ENCODE measurements at places on chromosomes 3 and 15.

DNA sequence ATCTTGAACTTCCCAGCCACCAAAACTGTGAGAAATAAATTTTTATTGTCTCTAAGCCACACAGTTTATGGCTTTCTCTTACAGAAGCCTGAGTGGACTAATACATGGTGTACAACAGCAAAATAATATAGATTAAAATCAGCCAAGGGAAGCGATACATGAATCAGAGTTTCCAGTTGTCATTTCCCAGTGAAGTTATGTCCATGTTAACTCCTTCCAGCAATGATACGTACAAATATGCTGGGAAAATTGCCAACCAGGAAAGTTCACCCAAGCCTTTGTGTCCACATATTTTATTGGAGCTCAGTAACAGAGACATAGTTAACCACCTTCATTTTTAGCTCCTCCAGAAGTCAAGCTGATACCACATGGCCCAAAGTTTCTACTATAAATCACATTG, 280.9 kb upstream of the KCNMB2 start:
- DNase-seq: no peak

DNA sequence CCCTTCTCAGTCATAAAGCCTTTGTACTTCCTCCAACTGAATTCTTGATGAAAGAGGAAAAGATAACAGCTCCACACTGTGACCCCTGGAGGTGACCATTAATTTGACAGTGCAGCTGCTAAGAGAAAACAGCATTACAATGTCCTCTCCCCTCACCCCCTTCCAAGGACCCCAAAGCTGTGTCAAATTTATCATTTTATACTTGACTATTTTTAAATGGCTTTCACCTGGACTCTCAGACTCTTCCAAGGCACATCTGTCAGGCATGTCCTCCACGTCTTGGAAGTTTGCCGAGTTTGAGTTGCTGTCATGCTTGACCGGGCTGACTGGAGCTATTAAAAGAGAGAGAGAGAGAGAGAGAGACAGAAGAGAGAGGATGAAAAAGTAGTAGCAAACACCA, 236.5 kb downstream of the WDR72 start:
- peak; percentile 30 for DNase-seq

- DNase-seq: peak; percentile 19
These were observed 58.3 kb downstream of the LRIG1 start for GRCh38 chr3:66442254-66443117.

DNA sequence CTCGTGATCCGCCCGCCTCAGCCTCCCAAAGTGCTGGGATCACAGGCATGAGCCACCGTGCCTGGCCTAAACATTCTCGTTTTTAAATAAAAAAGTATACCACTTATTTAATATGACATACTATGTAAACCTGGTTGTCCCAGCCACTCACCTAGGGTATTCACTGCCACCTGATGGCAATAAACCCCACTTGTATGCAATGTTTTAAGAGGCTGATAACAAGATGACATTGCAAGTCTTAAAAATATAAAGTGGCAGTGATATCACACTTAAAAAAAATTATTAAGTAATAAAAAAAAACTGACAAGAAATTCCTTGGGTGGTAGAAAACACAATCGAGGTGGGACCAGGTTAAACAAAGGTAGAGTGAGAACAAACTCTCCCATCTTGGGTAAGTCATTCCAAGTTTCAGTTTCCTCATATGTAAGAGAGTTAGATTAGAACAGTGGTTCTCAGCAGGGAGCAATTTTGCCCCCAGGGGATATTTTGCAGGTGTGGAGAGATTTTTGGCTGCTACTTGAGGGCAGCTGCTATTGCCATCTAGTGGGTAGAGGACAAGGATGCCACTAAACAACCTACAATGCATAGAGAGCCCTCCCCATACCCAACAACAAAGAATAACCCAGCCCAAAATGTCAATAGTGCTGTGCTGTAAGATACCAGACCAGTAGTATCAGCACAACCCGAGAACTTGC, 14.5 kb downstream of the ARF4 start:
- no peak for DNase-seq

GRCh38 chr3:131348911-131349310, 32.7 kb upstream of the NUDT16 start:
- no peak for DNase-seq

DNA sequence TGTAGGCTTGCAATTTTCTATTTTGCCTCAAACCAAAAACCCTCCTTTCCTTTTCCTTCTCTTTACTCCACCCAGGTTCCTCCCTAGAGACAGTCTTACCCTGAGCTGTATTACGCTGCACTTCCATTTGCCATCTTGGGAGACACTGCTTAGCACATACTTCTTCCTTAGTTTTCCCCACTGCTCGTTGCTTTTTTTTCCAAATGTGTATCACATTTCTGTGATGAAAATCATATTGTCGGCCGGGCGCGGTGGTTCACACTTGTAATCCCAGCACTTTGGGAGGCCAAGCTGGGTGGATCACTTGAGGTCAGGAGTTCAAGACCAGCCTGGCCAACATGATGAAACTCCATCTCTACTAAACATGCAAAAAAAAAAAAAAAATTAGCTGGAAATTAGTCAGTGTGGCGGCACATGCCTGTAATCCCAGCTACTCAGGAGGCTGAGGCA, 29.5 kb downstream of the POPDC2 start:
- DNase-seq: no peak

DNA sequence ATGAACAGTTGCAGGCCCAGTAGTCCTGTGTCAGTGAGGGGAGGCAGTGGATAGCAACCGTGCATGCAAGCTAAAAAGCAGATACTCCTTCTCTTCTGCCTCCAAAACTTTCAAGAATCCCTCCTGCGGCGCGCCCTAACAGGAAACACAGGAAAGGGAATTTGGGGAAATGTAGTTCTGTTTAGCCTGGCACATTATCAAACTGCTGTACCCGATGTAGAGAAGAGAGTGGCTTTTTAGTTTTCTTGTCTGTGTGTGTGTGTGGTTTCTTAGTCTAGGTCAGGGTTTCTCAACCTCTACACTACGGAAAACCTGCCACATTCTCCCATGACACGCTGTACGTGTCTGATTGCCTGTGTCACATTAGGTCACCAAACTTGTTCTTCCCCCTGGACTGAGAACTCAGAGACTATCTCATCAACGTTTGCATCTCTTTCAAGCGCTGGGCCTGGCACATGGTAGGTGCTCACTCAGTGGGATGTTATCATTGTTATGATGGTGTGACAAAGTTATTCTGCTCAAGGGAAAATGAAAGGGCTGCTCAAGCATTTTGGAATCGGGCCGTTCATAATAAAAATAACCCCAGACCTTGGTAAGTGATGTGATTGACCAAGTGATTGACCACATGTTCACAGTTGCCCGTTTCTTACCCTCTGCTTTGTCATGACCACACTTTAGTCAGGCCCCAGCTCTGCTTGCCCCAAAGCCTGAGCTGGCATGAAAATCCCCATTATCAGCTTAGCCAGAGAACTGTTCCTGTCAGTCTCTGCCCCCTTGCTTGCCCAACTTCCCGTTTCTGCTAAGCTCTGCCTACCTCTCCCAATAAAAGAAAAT, 33.2 kb downstream of the TM4SF4 start:
- DNase-seq: no peak

GRCh38 chr3:17905996-17906395, 163.6 kb upstream of the TBC1D5 start:
- DNase-seq: no peak

DNA sequence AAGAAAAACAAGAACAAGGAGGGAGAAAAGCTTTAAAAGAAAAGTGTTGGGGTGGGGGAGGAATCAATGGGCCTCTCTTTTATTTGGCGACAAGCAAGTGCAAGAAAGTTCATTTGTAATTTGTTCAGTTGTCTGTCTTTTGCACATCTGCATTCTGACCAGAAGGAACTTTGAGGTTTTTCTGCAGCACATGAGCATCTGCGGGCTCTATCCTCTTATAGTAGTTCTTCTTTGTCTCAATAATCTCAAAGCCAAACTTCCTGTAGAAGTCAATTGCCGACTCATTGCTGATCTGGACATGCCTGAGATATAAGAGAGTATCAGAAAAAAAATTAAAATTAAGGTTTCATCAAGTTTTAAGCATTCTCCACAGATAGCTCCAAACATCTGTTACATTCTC, 24.4 kb downstream of the NAA50 start:
- DNase-seq: no peak

GRCh38 chr3:132256989-132257388, 60.2 kb upstream of the ACP3 start:
- DNase-seq: peak; percentile 29

GRCh38 chr3:126523745-126524428, at the start of gene CHST13:
CHST13 (plus strand) TSS chr3:126524155; CDS start chr3:126524333, 178 bp downstream.
- peak; percentile 80 for DNase-seq

DNA sequence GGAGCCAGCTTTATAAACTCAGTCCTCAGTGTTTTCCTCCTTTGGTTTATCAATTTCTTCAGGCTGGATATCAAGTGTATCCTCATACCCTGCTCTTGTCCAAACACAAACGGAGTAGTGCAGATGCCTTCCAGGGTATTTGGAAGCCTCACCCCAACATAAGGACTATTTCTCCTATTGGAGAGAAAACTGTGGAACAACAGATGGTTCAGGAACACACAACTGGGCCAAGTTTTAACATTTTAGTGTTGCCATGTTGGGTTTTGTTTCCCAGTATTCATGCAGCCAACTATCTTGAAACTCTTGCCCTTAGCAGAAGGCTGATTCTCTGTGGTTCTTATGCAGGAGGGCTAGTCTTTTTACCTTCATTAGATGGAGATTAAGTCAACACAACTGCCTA, 398.1 kb downstream of the GABRB3 start:
- no peak for DNase-seq

DNA sequence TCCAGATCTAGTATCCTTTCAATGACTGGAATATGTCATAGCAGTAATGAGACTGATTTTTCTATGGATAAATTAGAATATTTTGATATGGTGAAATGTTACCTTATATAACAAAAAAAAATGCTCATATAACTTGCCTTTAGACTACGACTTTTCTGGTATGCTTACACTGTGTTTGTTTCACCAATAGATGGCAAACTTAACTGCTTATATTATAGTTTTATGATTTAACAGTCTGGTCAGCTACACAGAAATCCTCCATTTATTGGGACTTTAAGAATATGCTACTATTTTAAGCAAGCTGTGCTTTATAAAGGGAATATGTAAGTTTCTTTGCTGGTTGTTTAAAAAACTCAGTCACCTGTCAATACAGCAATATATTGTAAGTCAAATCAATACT, 205.6 kb downstream of the VGLL3 start:
- DNase-seq: no peak

- DNase-seq: no peak
These were observed 38.0 kb upstream of the TIMP4 start for GRCh38 chr3:12196684-12197083.

DNA sequence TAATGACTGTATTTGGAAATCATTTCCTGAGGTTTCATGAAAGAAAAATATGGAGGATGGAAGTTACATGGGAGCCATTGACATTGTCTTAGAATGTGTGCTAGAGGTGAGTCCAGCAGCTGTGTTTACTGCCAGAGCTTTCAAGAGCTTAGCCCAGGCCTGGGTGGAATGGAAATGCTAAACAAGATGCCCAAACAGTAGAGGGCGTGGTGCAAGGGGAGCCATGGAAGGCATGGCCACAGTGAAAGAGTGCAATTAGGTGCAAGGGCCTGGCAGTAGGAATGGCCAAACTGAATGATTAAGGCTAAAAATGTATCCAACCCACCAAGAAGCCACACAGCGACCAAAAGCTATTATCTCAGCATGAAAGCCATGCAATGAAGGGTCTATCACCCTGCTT, 257.7 kb upstream of the NR2F2 start:
- no peak for DNase-seq

DNA sequence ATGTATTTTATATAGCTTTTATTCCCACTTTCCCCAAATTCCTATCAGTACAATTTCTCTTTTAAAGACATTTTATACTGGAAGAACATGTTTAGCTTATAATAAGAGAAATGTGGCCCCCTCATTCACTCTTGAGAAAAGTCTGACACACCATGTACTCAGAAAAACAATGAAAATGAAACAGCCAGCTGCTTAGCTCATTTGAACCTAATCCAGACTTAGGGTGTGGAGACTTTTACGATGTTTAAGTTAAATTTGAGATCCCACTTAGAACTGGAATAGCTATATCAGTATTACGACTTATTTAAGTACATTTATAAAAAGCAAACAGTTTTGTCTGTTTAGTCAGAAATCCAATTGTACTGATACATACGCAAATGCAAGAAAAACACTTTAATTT, 252.3 kb upstream of the ARRDC4 start:
- DNase-seq: no peak

DNA sequence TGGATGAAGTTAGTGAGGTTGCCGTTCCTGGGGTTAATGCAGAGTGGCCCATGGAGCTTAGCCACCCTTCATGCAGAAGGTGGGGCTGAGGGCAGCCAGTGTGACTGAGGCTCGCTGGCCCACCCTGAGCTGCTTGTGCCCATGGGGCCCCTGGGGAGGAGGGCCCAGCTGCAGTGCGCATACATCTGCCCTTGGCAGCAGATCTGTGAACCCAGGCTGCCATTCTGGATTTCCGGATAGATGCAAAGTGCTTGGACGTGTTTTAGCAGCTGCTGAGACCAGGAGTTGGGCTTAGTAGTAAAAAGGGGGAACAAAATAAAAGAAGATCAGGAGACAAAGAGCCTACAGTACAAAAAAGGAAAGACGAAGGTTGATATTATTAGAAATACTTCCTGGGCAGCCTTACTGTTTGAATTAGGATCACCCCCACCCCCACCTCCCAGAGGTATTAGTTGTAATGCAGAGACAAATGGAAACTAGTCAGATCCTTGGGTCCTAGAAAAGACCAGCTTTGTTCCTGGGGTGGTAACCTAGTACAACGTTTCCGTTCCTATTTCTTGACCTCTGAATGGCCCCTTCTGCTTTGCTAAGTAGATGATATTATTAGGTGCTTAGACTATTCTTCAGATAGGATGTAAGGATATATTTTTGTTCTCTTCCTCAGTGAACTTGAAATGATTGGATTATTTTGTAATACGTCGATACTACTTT, 70.2 kb downstream of the IGF1R start:
- DNase-seq: no peak

- no peak for DNase-seq
These were observed 188.1 kb upstream of the CHRM5 start for GRCh38 chr15:33780011-33780768.

DNA sequence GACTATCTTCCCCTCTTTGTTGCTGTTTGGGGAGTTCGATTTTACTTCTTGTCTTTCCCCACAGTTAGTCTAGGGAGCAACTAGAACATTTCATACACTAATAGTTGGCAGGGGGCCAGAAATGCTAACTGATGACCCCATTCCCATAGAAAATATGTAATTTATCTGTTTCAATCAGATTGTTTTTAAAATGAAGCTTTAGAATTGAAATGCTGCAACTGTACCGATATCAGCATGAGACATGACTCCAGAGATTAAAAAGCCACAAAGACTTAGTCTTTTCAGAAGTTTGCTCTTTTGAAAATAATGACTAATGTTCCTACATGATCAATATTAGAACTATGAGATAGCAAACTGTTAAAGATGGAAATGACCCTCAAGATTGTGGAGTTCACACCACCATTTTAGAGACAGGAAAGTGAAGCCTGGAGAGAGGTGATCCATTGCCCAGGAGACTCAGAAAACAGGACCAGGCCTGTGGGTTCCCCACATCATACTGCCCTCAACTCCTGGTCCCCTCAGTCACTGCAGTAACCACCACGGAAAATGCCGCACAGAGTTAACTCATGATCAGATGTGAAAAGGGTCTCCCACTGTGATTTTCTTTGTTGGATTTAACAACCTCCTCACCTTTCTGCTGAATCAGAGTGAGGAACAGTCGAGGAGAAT, 130.3 kb downstream of the CHDH start:
- no peak for DNase-seq

GRCh38 chr3:170976190-170976519, 50.4 kb downstream of the SLC2A2 start:
- DNase-seq: no peak

GRCh38 chr3:28188686-28189085, 52.7 kb upstream of the CMC1 start:
- DNase-seq: no peak

- no peak for DNase-seq
These were observed 286.8 kb upstream of the NR2F2 start for GRCh38 chr15:96043591-96044171.
